IPS-NIHi11 (cell line): ENCODE measurements at places on chromosomes 11 and 22.
A peak's percentile ranks its signal among the peaks of the same experiment; 100 is the strongest.

GRCh38 chr11:36149538-36150242, 139.5 kb downstream of the COMMD9 start:
- DNase-seq = peak; percentile 81

- no peak for DNase-seq
Measured at GRCh38 chr22:27489178-27489675, 312.3 kb downstream of the MN1 start.

- no peak for DNase-seq
Measured at GRCh38 chr11:94941131-94941530, 32.2 kb downstream of the CWC15 start.

DNA sequence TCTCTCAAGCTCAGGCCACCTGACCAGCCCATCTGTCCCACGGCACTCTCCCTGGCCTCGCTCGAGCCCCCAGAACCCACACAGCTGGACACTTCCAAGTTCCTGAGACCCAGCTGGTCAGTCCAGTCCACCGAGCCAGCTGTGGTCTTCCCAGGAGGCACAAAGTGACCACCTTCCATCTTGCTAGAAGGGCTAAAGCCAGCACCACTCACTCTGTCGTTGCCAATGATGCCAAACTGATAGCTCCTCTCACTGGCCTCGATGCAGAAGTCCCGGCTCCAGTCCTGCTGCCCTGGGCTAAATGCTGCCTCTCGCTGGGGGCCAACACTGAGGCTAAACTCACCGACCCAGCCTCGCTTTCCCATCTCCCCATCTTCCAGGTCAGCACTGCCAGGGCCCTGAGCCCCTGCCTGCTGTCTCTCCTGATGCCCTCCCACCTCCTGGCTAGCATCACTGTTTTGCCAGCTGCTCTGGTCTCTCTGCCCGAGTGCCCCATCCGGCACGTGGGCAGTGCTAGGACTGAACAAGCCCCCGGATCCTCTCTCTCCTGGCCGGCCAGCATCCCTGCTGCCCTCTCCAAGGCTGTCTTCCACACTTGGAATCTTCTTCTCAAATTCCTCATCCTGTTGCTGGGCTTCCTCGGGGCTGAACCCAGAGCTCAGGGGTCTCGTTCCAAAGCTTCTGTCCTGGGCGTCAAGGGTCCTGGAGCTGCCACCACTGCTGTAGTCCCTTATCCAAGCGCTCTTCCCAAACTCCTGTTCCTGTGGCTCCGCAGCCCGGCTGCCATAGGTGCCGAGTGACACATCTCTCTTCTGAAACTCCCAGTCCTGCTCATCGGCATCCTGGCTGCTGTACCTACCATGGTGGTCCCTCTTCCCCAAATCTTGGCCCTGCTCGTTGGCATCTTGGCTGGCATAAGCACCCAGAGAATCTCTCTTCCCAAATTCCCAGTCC, 15.4 kb downstream of the TNKS1BP1 start:
- no peak for DNase-seq

- no peak for DNase-seq
Measured at GRCh38 chr11:111135101-111135500, 110.4 kb upstream of the POU2AF2 start.

GRCh38 chr11:15006139-15006759, 34.1 kb upstream of the CALCA start:
- DNase-seq = peak; percentile 49

- DNase-seq = no peak
Measured at GRCh38 chr11:28114731-28115130, 6.5 kb downstream of the METTL15 start.

GRCh38 chr11:313304-313786, 495 bp upstream of the IFITM1 start:
- DNase-seq = no peak

DNA sequence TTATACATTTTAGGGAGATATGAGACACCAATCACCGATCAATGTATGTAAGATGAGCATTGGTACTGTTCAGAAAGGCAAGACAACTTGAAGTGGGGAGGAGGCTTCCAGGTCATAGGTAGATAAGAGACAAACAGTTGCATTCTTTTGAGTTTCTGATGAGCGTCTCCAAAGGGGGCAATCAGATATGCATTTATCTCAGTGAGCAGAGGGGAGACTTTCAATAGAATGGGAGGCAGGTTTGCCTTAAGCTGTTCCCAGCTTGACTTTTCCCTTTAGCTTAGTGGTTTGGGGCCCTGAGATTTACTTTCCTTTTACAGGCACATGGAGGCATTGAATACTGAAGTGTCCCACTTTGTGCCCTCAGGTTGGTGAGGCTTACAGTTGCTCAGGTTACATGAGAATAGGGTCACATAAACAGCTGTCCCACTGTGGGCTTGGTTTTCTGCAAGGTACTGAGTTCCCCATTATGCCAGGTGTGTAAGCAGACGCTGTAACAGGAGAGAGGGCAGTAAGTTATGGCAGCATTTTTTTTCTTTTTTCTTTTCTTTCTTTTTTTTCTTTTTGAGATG, 129.8 kb upstream of the SERPIND1 start:
- no peak for DNase-seq

DNA sequence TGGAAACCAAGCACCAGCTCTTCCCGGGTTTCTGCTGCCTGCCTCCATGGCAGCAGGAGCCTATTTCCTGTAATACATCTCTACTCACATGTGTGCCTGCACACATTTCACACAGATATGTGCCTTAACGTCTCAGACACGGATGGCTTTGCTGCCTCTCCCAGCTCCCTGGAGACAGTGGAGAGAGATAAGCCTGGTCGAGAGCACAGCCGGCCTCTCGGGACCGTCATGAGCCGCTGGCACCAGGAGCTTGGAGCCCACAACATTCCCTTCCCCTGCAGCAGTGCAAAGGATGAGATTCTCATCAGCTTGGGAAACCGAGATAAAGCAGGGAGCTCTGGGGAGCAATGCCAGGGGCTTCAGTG, 587.7 kb downstream of the BRD1 start:
- DNase-seq = no peak

DNA sequence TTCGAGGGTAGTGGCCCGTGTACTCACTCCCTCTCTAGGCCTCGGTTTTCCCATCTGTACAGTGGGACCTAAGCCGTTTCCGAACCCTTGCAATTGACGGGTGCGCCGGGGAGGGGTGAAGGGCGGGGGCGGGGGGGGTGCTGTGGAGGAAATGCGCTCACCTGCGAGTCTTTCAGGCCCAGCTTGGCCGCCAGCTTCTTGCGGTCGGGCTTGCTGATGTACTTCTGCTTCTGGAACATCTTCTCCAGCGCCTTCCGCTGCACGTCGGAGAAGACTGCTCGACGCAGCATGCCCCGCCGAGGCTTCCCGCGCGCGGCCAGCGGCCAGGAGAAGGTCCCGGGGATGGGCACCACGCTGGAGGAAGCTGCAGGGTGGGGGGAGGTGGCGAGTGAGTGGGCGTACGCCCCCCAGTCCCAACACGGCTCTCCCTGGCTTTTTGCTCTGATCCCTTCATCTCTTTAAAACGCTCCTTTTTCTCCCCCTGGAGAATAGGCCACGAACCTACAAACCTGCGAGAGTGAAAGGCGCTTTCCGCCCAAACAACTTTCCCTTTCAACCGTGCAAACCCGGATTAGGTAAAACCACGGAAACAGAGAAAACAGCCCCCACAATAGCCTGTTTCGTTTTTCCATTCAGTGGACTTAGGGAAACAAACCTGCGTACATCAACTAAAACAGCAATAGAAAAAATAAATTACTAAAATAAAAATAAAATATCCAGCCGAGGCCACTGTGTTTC, 3.2 kb downstream of the DBX1 start:
- no peak for DNase-seq

DNA sequence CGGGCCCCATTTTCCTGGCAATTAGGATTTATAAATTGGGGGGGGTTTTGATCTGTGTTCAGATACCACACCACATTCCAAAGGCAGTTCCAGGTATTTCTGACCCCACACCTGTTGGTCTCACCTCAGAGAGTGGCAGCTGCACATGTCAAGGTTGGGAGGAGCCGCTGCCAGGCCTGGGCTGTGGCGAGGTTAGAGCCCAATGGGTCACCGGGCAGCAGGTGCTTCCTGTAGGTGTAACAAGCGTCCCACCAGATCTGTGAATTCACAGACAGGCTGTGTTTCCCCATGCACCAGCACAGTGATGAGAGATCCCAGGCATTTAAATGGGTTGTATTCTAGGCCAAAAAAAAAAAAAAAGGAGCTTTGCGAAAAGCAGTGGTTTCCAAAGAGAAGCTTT, 58.6 kb downstream of the CABIN1 start:
- DNase-seq = no peak

- DNase-seq = no peak
Measured at GRCh38 chr11:36270701-36271100, 18.5 kb downstream of the COMMD9 start.

DNA sequence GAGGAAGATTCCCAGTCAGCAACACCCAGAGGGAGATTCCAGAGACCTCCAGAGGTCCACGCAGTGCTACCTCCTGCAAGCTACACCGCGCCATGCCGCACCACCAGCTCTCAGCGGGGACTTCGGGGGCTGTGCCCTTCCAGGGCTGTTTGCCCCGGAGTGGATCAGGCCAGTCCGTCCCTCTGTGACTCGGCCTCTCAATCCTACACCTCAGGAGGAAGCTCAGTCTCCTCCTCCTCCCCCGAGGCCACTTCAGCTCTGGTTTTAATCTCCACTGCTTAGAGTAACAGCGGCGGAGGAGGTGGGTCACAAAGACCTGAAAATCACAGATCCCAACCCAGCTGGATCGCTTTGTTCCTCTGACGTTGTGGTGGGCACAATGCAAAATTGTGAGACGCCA, 68.6 kb downstream of the PHF21B start:
- no peak for DNase-seq

DNA sequence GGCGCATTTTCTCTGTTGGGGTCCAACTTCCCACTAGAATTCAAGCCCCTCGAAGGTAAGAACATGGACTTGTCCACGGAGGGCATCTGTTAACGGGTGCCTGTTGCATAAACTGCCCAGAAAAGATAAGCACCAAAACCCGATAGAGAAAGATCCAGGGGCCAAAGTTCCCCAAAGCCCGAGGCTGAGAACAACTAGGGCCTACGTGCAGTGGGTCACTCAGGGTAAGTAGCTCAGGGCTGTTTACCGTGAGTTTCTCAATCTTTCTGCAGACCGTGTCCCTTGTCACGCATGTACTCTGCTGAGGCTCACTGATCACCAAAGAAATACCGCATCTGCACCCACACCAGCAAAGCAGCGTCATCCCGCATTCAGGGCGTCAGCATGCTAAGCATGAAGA, 24.4 kb downstream of the PGA5 start:
- DNase-seq = no peak

GRCh38 chr11:113562576-113562975, 87.4 kb upstream of the DRD2 start:
- DNase-seq = no peak

DNA sequence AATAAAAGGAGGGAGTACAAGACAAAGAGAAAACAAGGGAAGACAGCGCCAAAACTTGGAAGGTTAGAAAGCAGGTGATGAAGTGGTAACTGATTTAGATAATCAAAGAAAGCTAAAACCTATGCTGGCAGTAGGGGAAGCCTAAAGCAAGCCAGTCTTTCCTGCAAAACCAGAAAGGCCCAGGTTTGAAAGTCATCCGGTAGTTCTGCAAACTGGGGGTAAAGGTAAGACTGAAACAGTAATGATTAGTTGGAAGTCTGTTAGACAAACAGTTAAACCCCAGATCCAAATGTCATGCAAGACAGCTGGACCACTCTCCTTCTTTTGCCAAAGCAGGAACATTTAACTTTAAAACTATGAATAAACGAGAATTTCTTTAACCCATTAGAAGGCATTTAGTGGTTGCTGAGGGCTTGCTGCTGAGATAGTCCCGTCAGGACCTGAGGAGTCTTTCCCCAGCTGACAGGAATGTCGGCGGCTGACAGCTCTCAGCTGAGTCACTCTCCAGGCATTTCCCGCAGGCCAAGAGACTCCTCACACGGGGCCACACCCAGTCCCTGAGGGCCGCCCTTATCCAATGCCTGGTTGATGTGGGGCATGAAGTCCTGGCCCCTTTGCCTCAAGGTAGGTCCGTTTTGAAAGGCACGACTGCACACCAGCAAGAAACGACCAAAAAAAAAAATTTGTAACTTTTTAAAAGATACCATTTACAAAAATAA, 36.3 kb upstream of the CFAP300 start:
- DNase-seq = peak; percentile 83

DNA sequence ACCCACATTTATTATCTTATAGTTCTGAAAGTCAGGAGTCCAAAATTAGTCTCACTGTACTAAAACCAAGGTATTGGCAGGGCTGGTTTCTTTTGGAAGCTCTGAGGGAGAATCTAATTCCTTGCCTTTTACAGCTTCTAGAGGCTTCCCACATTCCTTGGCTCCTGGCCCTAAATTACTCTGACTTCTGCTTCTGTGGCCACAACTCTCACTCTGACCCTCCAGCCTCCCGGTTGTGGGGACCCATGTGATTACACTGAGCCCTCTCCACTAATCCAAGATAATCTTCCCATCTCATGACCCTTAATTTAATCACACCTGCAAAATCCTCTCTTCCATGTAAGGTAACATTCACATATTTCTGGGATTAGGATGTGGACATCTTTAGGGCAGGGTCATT, 110.9 kb downstream of the ARL14EP start:
- DNase-seq = no peak

- no peak for DNase-seq
Measured at GRCh38 chr11:116136987-116137674, 632.9 kb upstream of the CADM1 start.

DNA sequence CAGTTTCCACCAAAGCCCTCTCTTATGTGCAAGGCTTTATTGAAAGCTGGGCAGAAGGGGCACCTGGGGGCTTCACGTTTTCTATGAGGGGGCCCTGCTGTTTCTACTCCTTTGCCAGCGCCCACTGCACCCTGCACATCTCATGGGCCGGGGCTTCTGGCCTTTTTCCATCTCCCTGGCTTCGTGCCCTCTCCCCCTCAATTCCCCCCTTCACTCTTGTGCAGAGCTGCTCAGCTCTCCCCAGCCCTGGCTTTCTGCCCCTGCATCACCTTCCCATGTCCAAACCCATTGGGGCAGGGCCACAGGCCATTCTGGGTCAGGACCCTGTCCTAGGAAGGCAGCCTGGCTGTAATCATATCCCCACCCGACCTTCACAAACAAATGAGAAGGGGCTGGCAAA, 36.5 kb downstream of the MCM5 start:
- DNase-seq = no peak

DNA sequence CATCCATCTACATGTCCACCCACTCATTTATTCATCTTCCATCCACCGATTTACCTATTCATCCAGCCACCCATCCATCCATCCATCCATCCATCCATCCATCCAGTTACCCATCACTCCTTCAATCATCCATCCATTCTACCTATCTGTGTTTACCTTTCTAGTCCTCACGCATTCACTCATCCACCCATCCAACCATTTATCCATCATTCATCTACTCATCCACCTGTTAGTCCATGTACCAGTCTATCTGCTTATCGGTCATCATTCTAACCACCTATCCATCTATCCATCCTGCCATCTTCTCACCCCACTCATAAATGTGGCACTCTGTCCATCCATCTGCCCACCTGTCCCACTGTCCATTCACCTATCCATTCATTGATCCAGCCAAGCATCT, 21.9 kb upstream of the MYEOV start:
- DNase-seq = no peak
